ENCODE measurements at places on chromosomes 4 and X.

DNA sequence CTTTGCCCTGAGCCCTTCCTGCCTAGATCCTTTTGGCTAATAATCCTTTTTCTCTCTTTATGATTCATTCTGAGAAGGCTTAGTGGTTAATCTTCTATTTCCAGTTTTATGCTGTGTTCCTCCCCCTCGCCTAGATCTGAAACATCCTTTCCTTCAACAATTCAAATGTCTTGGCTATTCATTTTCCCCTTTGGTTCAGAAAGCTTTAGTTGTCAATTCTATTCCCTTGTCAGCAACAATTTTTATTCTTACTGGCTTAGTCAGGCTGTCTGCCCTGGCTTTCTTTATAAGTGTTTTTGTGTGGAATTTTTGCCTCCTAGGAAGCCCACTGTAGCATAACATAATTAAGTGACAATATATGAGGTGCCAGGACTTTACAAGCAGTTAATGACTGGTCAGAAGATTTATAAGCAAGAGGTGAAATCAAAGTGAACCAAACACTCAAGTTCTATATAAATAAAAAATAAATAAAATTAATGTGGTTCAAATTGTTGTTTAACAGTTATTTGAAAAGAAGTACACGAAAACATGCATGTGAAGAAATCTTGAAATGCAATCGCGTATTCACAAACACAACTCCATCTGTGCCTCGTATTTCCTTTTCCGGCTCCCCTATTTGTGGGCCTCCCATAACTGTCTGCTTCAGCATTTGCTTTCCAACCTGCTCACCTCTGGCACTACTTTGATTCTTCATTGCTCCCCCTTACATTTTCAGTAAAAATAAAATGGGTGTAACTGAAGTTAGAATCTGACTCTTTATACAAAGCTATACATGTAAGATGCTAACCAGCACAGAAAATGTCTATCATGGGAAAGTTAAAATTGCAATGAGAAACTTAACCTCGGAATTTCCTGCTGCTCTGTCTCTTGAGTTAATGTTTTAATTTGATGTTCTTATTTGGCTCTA lies 235.4 kb downstream of the SPRY1 start:
- H3K27ac ChIP-seq: no peak overlapping the region
- H3K36me3 ChIP-seq: no peaks in the 10 kb centered on the region
- peak; percentile 40 for ATAC-seq
- peaks cover 4% of the 10 kb centered on the region for H3K4me1 ChIP-seq

DNA sequence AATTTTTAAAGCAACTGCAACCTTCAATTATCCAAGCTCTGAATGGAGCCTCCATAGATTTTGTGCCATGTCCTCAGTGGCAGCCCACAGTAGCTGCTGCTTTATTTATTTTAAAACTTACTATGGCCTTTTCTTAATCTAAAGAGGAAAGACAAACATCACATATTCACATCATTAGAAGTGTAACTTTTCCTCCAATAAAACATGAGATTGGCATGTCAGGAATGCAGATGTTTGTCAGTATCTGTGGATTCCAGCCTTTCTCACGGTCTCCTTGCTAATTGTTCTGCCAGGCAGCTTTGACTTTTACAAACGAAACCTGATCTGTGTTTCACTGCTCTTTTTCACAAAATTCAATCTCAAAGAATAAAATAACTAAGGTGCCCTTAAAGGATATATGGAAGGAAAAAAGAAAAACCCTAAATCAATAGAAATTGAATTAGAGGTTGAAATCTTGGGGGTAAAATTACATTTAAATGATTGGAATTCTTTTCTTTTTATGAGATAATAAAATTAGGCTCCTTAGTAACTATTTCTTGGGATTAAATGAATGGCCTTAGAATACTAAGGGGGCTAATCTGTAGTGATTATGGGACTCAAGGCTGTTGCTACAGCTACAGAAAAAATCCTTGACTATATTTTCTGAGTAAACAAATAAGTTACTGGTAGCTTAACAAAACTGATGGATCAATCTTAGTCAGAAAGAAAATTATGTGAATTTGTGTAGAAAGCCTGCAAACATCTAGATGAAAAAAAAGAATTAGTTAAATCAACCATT lies 151.3 kb downstream of the RTL9 start:
- no peak overlapping the region for H3K27ac ChIP-seq
- no peak for ATAC-seq
- no peaks in the 10 kb centered on the region for H3K36me3 ChIP-seq
- H3K27me3 ChIP-seq: no peaks in the 10 kb centered on the region

DNA sequence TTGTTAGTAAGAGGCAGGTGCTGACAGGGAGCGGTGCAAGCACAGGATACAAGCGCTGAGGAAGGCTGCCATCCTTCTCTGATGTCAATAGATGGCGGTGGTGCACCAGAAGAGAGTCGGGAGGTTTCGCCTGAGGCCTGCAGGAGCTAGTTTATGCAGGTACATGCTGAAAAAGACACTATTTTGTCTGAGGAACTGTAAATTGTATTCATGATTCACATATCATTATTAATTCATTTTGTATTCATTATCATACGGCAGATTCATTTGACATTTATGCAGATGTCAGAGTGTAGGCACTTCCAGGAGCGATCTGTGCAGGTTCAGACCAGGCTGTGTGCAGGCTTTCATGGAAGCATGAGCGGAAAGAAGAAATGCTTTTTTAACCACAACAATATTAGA lies 824.0 kb downstream of the STIM2 start:
- no peaks in the 10 kb centered on the region for H3K27me3 ChIP-seq
- ATAC-seq: no peak
- no peak overlapping the region for H3K27ac ChIP-seq
- no peak overlapping the region for H3K4me3 ChIP-seq
- H3K4me1 ChIP-seq: no peaks in the 10 kb centered on the region

DNA sequence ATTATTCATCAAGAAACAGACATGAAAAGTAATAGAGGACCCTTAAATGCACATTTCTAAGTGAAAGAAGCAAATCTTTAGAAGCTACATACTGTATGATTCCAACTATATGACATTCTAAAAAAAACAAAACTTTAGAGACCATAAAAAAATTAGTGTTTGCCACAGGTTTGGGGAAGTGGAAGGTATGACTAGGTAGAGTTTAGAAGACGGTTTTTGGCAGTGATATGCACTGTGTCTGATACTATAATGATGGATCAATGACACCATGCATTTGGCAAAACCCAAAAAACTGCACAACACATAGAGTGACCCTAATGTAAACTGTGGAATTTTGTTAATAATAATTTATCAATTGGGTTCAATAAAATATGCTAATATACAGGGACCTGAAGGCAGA lies 54.5 kb downstream of the LCORL start:
- no peaks in the 10 kb centered on the region for H3K4me1 ChIP-seq
- no peak overlapping the region for H3K27ac ChIP-seq
- H3K27me3 ChIP-seq: no peaks in the 10 kb centered on the region
- ATAC-seq: no peak
- H3K4me3 ChIP-seq: no peak overlapping the region
- peaks cover 4% of the 10 kb centered on the region for H3K36me3 ChIP-seq

DNA sequence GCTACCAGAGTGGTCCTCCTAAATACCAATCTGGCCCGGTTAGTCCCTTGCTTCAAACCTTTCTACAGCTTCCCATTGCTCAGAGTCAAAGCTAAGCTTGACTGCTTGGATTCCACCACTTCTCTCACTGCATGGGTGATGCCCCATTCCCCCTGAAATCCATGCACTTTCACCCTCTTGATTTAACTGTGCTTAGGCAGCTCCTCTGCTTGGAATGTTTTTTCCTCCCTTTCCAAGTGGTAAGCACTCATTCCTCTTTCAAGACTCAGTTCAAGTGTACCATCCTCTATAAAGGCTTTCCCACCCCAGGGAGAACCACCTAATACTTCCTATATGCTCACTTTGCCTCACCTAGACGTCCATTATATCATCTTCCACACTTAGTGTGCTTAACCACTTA lies 49.1 kb downstream of the SMC1A start:
- H3K4me1 ChIP-seq: no peaks in the 10 kb centered on the region
- H3K36me3 ChIP-seq: peaks cover 4% of the 10 kb centered on the region
- no peak overlapping the region for H3K27ac ChIP-seq

DNA sequence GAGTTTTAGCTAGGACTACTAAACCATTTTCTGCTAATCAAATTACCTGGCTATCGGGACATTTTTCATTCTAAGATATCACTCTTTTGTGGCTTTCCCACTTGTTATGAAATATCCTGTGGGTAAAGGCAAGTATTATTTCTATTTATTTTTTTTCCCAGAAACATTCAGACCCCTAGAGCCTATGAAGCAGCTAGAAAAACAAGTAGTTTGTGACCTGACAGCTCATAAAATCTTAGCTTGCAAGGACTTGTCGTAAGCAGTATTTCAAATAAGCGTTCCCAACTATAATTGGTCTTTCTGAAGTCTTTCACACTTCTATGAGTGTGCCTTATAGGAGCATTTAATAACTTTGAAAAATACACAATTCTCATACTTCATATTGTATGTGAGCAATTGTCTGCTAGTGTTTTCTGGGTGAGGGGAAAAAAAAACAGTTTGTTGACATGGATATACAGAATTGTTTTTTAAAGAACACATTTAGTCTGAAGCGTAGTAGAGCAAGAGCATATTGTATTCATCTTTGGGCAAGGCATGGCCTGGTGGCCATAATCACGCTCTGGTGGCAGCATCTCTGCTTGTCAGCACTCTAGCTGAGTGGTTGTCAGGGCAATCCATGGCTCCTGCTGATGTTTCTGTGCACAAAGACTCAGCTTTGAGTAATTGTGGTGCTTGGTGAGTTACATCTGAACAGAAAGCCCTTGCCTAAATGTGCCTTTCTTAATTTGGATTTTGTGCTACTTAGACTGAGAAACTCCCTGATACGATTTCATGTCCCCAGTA lies 2.6 kb downstream of the MCUB start:
- peak overlapping the region; percentile 56 for H3K27ac ChIP-seq
- peaks cover 20% of the 10 kb centered on the region for H3K4me1 ChIP-seq
- H3K4me3 ChIP-seq: peak overlapping the region; percentile 84
- H3K36me3 ChIP-seq: peaks cover 53% of the 10 kb centered on the region
- peak; percentile 7 for ATAC-seq

- ATAC-seq: no peak
- no peaks in the 10 kb centered on the region for H3K4me1 ChIP-seq
- H3K27me3 ChIP-seq: no peaks in the 10 kb centered on the region
- no peak overlapping the region for H3K27ac ChIP-seq
- no peaks in the 10 kb centered on the region for H3K36me3 ChIP-seq
These were observed 65.7 kb upstream of the MID1 start for GRCh38 chrX:10685923-10686595.

DNA sequence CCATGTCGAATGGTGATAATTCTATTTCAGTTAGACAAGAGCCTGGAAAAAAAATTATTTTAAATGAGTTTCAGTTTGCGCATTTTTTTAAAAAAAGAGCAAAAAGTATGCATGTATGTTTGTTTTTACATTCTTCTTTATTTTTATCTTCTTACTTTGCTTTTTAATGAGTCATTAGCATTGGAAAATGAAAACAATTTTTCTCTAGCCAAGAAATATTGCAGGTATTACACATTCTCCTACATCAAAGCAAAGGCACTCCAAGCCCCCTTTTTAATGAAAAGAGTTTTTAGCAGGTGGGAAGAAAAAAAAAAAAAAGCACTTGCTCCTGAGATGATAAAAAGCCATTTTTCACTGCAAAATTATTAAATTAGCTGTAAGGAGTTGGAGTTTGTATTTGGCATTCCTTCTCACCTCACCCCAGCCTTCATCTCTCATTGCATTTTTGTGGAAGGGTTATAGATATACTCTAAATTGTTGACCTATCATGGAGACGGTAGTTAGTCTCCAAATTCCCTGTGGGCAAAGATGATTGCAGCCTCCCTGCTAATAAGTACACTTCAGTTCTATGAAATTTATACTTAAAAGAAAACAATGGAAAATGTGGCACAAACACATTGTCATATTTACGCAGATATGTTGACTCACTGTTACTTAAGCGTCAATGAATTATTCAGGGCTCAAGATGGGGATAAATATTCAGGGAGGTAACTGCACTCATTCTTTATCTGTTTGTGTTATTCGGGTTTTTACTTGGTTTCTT lies 43.8 kb downstream of the PALLD start:
- H3K4me1 ChIP-seq: no peaks in the 10 kb centered on the region
- no peaks in the 10 kb centered on the region for H3K36me3 ChIP-seq
- no peak overlapping the region for H3K27ac ChIP-seq

- no peaks in the 10 kb centered on the region for H3K4me1 ChIP-seq
- H3K4me3 ChIP-seq: no peak overlapping the region
- no peak overlapping the region for H3K27ac ChIP-seq
- ATAC-seq: no peak
- no peaks in the 10 kb centered on the region for H3K27me3 ChIP-seq
These were observed 101.0 kb downstream of the OPHN1 start for GRCh38 chrX:68332201-68332731.

- no peaks in the 10 kb centered on the region for H3K4me1 ChIP-seq
- H3K4me3 ChIP-seq: no peak overlapping the region
- H3K27me3 ChIP-seq: no peaks in the 10 kb centered on the region
- ATAC-seq: no peak
- no peaks in the 10 kb centered on the region for H3K36me3 ChIP-seq
These were observed 543.9 kb downstream of the GALNTL6 start for GRCh38 chr4:172357006-172357540.

DNA sequence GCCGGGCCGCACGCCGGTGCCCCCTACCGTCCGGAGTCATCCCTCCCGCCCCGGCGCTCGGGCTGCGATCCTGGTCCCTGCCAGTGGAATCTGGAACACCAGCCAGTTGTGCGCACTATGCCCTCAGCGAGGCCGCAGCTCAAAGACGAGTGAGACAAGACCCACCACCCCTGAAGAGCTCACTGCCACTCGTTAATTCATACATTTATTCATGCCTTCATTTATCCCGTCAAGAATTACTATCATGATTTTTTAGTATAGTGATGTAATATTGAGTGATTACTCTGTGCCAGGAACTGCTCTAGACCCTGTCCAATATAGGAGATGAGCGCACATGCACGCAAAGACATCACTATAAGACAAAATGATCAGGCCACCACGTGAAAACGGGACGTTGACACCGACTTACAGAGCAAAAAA lies 247 bp upstream of the PPA2 start:
- peaks cover 46% of the 10 kb centered on the region for H3K36me3 ChIP-seq
- H3K27me3 ChIP-seq: no peaks in the 10 kb centered on the region
- H3K27ac ChIP-seq: peak overlapping the region; percentile 97
- ATAC-seq: peak; percentile 0

DNA sequence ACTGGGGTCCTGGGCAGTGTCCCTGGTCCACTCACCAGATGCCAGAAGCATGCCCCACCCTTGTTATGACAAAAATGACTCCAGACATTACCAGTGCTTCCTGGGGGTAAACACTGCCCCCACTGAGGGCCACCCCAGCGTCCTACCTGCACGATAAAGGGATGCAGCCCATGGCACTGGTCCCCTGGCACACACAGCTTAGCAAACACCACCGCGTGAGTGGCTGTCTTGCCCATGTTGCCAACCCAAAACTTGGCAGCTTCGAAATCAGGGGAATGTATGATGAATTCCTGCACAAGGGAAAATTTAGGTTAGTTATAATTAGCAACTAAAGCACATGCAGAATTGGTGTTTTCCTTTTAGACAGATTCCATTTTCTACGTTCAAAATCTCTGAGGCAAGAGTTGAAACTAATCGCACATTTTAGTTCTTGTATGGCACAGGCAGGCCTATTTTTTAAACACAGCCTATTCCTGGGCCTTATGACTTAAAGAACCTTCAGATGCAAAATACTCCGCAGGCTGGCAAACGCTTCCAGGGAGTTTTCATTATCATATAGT lies 30.4 kb downstream of the ACOX3 start:
- peaks cover 31% of the 10 kb centered on the region for H3K4me1 ChIP-seq
- peaks cover 85% of the 10 kb centered on the region for H3K36me3 ChIP-seq
- H3K4me3 ChIP-seq: no peak overlapping the region
